ENCODE measurements at places on chromosomes 2 and 18.

DNA sequence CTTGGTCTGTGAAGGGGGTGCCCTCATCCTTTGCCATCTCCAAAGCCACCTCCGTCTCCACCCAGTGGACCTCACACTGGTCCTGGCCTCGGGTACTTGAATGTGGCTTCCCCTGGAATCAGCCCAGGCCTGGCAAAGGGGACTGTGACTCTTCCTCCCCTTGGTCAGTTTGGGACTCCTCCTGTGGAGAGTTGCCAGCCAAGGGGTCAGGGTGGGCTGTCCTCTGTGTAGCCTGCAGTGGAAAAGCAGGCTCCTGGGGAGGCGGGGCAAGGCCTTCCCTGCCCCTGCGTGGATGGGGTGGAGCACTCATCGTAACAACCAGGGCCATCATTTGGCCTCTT lies 59.8 kb downstream of the INHBB start:
- DNase-seq, result no peak

DNA sequence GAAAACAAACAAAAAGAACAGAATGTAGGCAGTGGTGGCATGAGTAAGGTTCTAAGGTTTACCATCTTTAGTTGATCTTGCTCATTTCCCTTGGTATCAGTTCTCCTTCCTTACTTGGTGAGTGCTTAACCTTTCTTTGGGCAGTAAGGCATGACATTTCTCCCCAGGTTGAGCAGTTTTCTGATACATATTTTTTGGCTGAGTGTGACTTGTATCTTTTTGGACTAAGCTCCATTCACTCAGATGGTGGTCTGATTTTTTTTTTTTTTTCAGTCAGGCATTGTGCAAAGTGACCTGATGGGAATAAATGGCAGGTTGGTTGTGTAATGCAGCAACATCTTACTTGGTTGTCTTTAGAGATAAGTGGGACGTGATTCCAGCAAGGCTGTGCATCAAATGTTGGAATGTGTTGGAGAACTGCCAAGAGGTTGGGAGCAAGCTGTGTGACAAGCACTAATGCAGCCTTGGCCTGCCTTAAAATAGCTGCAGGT lies 15.1 kb downstream of the SPTBN1 start:
- DNase-seq, result no peak

DNA sequence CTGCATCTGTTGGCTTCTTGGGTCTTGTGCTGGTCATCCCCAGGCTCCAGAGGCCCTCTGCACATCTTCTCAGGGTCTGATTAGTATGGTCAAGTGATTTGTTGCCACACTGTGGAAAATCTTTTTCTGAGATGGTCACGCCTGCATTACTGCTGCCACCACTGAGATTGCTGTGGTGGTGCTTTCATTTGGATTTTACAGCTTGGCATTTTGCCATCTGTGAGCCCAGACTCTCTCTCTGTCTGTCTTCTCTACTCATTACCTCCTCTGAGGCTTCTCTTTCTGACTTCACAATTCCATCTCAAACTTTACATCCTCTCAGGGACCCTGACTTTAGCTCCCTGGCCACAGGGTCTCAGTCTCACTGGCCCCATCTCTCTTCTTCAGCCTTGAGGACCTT lies 154.6 kb downstream of the LRRTM1 start:
- DNase-seq, result no peak

GRCh38 chr2:215442401-215442787 lies 6.5 kb upstream of the FN1 start:
- no peak for DNase-seq

DNA sequence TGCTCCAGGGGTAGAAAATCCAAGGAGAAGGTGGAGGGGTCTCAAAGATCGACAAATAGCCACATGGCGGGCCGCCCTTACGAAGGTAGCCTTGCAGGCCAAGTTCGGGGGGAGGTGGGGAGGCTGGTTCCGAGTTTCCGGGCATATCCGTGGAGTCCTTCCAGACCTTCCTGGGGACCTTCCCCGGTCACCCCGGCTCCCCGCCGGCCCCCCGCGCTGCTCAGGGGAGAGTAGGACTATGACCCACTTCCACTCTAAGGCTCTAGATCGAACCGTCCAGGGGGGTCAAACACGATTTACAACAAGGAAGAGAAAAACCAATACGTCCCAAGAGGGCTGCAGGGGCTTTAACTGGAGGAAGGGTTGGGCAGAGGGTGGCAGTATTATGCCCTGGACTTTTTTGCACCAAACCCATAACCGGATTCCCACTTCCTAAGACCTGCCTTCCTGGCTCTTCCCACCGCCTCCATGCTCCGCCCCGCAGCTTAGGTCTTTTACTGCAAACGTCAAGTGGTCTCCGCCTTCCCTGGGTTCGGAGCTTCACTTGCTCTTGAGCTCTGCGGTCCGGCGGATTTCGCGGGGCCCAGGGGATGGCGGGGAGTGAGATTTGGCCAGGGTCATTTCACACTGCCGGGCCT lies 779 bp upstream of the LYPD6 start:
- DNase-seq, result no peak

GRCh38 chr2:59804732-59805131 lies 748.7 kb downstream of the BCL11A start:
- no peak for DNase-seq

DNA sequence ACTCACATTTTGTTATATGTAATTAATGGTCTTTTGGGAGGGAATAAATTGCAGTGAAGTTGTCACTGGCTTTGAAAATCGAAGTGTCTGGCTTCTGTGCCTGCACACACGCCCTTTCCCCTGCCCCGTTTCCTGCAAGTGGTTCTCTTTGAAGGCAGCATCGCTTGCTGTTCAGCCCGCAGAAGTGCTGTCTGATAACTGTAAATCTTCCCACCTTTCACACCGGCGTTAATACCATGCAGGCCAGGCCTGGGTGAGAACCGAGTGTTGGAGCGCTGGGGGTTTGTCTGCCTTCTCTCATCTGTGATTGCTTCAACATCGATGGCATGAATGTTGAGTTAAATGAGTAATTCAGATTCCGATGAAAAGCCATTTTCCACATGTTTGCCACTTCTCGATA lies 37.9 kb upstream of the RPL31 start:
- DNase-seq, result no peak

GRCh38 chr2:241577413-241578122 lies 19.0 kb downstream of the BOK start:
- DNase-seq, result no peak

DNA sequence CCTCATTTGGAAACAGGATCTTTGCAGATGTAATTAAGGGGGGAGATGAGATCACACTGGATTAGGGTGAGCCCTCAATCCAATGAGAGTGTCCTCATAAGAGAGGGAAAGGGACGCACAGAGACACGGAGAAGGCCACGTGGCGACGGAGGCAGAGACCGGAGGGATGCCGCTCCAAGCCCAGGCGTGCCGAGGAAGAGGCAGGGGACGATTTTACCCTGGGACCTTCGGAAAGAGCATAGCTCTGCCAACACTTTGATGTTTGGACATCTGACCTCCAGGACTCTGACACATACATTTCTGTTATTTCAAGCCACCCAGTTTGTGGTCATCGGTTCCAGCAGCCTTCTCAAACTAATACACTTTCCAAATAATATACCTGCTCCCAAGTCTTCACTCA lies 84.4 kb upstream of the ZCCHC2 start:
- no peak for DNase-seq

DNA sequence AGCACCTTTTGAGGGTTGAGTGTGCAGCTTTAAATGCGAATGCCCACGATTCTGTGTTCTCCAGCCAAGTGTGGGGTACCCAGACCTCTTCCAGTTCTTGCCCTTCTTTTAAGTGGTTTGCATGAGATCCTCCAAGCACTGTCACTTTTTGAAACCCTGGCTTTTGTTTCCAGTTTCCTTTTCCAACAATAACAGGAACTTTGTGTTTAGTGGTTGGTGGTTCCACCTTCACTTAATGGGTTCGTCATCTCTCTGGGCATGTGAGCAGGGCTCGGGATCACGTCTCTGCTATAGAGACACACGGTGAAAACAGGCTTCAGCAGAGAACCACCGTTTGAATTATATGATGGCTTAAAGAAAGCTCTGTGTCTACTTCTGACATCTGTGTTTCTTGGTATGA lies 197.6 kb downstream of the LDLRAD4 start:
- no peak for DNase-seq

GRCh38 chr2:164150604-164151003 lies 414.8 kb upstream of the FIGN start:
- DNase-seq, result no peak

GRCh38 chr2:68152681-68153347 lies 4.9 kb upstream of the PNO1 start:
- DNase-seq, result no peak

- peak; percentile 50 for DNase-seq
Observed at GRCh38 chr2:96143848-96144480, 1.3 kb downstream of the DUSP2 start.

- DNase-seq, result no peak
Observed at GRCh38 chr2:166351319-166351718, 24.4 kb downstream of the SCN9A start.
